ENCODE measurements at places on chromosomes 6 and 20.
A peak's percentile ranks its signal among the peaks of the same experiment; 100 is the strongest.

DNA sequence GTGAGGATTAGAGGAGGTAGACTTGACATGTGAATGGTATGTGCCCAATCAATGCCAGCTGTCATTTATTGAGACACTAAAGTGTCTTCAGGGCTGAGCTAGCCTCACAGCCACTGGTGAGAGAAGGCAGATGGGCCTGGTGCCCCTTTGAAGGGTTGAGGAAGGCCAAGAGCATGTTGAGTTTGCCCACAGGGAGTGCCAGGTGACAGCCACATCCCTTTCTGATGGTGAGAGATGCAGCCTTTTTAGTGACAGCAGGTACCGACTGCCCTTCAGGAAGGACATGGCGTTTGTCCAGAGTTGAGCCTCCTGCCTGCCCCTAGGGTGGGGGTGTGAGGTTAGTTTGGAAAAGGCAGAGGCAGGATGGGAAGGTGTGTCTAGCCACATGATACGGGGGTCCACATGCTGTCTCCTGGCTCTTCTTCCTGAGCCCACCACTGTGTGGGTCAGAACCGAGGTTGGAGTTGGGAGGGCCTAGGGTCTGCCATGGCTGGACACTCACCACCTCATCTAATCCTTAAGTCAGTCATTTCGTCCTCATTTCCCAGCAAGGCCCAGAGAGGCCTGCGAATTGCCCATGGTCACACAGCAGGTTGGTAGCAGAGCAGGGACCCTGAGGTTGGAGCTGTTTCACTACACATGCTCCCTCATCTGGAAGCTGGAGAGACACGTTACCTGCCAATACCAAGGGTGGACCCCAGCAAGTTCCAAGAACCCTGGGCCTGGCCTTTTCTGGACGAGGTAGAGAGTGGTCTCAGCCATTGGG is 32.5 kb downstream of the SPDEF start:
- DNase-seq: no peak

DNA sequence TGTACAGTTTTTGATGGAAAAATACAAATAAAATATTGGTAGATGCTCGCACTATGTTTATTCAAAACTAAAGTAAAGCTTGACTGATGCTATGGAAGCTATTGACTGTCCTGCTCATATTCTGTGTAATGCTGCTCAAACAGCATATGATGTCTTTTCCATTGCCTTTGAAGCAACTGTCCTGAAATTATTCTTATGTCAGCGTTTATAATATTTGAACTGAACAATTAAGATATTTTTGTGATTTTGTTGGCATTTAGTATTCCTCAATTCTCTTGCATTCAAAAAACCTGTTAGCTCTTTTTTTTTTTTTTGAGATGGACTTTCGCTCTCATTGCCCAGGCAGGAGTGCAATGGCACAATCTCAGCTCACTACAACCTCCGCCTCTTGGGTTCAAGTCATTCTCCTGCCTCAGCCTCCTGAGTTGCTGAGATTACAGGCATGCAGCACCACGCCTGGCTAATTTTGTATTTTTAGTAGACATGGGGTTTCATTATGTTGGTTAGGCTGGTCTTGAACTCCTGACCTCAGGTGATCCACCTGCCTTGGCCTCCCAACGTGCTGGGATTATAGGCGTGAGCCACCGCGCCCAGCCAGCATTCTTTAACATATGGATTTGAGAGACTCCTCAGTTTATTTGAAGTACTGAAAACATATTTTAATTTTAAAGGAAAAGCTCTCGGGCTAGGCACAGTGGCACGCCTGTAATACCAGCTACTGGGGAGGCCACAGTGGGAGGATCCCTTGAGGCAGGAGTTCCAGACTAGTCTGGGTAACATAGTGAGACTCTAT is 5.3 kb upstream of the DNAAF9 start:
- no peak for DNase-seq

DNA sequence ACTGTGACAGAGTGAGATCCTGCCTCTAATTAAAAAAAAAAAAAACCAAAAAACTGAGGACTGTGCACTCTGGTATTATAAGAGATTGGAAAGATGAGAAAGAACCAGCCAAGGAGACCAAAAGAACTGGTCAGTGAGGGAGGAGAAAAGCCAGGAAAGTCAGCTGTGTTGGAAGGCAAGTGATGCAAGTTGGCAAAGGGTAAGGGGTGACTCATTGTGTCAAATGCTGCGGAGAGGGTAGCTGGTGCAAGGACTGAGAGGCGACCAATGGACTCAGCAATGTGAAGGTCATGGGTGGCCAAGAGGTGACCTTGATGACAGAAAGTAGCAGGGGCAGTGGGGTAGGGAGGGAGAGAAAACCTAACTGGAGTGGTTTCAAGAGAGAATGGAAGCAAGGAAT is 27.4 kb upstream of the LRRN4 start:
- no peak for DNase-seq

DNA sequence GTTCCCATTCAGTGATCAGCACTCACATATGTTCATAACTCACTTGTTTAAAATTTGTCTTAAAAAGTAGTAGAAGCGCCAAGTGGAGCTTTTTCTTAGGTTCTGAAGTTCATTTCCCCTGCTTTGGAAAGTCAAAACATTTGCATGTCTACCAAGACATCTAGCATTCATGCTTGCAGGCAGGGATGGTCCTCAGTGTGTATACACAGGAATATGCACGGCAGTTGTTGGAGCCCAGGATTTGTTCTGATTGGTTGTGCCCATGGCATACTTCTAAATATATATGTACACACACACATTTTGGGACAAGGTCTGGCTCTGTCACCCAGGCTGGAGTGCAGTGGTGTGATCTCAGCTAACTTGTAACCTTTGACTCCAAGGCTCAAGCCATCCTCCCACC is 2.4 kb upstream of the GPX6 start:
- no peak for DNase-seq

DNA sequence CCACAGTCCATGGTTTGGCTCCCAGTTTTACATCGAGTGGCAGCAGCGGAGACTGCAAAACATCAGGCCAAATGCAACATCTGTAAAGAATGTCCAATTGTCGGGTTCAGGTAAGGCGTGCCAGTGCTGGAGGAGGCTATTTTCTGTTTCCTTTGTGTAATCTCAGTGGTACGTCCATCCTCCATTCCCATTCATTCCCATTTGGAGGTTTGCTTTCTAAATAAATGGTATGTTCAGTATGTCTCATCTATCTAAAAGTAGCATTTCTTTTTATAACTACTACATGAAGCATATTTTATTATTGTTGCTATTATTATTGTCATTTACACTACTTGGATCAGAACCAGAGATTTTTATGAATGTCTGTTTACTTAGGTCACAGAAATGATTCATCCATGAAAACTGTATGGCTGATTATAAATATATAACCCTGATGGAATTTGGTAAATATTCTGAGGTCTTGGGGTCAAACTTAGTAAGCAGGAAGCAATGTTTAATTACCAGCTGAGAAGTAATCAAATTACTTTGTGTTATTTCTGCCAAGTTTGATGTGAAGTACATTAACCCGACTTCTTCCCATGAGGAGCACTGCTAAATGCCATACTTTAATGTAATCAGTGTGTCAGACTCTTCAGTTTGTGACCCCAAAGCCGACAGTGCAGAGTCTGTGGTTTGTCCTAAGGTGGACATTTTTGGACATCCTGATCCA is 512.9 kb downstream of the UTRN start:
- DNase-seq: no peak

GRCh38 chr20:2130062-2130591 is 28.5 kb downstream of the STK35 start:
- no peak for DNase-seq

DNA sequence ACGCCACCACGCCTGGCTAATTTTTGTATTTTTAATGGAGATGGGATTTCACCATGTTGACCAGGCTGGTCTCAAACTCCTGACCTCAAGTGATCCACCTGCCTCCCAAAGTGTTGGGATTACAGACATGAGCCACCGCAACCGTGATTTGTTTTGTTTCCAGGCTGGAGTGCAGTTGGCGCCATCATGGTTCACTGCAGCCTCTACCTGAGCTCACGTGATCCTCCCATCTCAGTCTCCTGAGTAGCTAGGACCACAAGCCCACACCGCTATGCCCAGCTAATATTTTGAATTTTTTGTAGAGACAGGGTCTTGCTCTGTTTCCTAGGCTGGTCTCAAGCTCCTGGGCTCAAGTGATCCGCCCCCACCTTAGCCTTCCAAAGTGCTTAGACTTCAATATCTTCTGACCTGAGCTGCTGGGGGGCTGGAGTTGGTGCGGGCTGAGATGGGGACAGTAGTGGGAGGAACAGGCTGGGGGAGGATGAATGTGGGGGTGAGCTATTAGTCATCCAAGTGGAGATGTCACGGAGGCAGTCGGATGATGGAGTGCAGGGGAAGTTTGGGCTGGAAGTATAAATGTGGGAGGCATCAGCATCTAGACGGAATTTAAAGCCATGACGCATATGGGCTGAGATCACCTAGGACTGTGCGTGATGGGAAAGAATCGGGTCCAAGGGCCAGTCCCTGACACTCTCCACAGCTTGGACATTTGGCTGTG is 23.1 kb upstream of the ZMYND8 start:
- DNase-seq: no peak

DNA sequence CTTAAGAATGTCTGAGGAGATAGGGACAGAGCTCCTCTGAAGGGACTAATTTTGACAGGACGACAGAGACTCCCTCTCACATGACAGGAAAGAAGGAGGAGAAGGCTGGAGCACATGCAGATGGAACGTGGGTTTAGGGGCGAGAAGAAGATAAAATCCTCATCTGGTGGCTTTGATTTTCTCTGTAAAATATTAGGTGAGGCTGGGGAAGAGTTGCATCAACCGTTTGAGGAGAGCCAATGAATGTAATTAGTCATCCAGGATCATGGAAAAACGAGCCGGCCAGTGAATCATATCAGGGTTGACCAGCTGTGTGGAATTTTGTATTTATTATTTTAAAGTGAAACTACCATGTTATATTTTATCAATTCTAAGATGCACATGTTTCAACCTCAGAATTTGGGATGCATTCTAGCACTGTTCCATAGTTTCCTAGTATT is 46.9 kb upstream of the ADGRF4 start:
- no peak for DNase-seq

DNA sequence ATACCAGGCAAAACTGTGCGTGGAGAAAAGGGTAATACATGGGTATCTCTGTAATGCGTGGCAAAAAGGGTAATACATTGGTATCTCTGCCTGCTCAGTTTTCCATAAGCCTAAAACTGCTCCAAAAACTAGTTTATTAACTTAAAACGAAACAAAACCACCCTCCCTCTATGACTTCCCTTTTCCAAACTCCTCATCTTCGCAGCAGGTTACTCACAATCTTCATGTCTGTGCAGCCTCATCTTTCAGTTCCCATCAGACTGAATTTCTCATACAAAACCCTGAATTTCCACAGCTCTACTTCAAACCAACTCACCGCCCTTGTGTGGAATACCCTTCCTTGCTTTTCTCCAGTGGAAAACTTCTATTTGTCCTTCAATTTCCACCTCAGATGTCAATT is 199.4 kb downstream of the PHACTR1 start:
- peak; percentile 67 for DNase-seq

GRCh38 chr20:47568019-47568418 is 66.3 kb downstream of the NCOA3 start:
- peak; percentile 15 for DNase-seq

GRCh38 chr20:38229376-38230252 is 30.9 kb downstream of the KIAA1755 start:
- DNase-seq: peak; percentile 37

Measured in common myeloid progenitor, CD34-positive (primary cell).